Activated gamma-delta T cell treated with Interleukin-2 at 50 U/mL for 16 hours (primary cell): ENCODE measurements at places on chromosomes 13 and 19.

DNA sequence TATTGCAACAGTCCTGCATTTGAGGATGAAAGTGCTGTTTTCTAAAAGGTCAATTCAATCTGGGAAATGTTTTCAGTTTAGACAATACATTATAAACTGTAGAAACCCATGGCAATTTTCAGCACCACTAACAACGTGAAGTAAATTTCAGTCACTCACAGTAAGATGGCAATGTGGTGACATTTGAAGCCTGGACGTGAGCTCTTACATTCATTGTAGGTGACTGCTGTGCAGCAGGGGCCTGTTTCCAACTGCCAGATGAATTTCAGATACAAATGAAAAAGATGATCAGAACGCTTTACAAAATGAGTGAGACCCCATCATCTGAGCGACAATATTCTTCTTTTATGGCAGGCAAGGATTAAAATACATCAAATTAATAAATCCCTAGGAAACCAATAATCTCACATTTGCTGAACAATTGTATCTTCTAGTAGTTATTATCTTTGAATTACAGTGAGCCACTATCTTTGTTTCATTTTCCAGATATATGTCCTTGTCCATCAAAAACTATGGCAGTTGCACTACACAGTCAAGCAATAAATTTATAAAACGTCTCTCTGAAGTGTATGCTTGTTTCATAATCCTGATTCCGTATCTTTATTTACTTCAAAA, 1816.8 kb downstream of the OLFM4 start:
- no peak for DNase-seq

GRCh38 chr13:101397742-101398141, 18.6 kb downstream of the NALCN start:
- no peak for DNase-seq

- DNase-seq: no peak
Observed at GRCh38 chr19:17264641-17264979, at the start of gene USHBP1. Gene USHBP1, minus strand, starts transcription at chr19:17264745. Its CDS starts 446 bp downstream, at chr19:17264299.

DNA sequence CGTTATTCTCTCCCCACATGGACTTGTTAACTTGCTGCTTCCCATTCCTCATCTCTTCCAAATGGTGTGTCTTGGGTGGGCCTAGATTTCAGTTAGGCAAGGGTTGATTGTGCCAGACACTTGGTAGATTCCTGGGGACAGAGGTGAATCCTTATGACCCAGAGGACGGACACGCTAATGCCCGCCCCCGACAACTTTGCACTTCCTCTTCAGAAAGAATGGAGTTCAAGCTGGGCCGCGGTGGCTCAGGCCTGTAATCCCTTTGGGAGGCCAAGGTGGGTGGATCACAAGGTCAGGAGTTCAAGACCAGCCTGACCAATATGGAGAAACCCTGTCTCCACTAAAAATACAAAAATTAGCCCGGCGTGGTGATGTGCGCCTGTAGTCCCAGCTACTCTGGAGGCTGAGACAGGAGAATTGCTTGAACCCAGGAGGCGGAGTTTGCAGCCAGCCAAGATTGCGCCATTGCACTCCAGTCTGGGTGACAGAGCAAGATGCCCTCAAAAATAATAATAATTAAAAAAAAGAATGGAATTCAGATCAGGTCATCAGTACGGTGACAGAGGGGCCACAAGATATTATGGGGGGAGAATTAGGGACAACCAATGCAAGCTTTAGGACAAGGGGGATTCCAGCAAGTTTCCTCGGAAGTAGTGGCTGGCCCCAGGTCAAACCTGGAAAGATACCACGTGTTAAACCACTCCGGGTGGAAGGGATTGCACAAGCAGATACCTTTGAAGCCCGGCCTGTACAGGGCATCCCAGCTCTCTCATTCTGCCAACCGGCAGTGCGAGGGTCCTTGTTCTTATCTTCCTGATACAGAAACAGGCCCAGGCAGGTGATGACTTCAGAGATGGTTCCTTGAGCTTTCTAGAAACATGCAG, 2.7 kb downstream of the MYO9B start:
- DNase-seq: no peak

- no peak for DNase-seq
Observed at GRCh38 chr19:38034492-38034860, 127.5 kb downstream of the SIPA1L3 start.

DNA sequence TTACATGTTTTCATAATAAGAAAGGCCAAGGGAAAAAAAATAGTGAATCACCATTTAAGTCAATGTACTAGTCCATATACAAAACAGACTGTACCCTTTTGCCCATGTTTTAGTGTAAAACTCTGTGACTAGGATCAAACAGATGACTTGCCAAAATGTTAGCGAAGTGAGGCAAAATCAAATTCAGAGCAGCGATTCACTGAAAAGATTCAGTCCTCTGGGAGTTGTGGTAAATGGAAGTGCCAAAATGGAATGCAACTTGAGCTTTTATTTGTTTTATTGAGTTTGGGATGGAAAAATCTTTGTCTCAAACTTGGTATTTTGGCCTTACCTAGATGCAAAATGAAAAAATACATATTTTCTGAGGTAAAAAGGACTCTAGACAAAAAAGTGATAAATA, 9.1 kb downstream of the CDADC1 start:
- DNase-seq: no peak

GRCh38 chr19:52786078-52786463, 520 bp downstream of the ZNF600 start:
- no peak for DNase-seq

- no peak for DNase-seq
Observed at GRCh38 chr19:40718774-40719391, 2.0 kb downstream of the ITPKC start.

DNA sequence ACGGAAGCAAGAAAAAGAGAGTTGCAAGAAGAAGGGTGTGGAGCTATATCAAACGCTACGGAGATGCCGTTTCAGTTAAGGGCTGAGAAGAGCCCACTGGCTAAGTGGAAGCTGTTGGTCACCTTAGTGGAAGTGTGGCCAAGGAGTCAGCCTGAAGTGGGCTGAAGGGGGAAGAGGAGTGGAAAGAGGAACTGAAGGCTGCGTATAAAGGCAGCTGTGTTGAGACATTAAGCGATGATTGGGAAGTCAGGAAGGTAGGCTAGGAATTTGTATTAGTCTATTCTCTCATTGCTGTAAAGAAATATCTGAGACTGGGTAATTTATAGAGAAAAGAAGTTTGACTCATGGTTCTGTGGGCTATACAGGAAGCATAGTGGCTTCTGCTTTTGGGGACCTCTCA, 14.1 kb upstream of the FRY start:
- no peak for DNase-seq

DNA sequence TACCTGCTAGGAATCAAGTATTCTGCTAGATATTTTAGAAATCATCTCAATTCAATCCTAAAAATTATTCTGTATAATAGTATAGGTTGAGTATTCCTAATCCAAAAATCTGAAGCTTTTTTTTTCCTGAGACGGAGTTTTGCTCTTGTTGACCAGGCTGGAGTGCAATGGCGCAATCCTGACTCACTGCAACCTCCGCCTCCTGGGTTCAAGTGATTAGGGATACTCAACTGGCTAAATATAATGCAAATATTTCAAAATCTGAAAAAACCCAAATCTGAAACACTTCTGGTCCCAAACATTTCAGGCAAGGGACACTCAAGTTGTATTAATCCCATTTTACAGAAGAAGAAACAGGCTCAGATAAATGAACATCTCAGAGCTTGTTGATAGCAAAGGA, 17.2 kb upstream of the USPL1 start:
- DNase-seq: no peak

DNA sequence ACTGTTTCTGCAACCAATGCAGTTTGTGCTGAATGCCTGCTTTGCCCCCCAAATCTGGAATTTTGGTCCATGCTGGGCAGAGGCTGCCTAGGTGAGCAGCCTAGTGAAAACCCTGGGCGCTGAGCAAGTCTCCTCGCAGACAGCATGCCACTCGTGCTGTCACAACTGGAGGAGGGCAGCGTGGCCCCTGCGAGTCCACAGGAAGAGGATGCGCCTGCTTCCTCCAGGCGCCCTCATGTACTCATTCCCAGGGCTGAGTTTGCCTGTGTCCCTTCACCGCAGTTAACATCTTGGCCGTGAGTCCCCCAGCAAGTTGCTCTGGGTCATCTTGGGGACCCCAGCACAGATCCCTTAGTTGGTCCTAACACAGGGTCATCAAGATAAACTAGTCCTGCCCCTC, 26.2 kb upstream of the TMEM160 start:
- no peak for DNase-seq

DNA sequence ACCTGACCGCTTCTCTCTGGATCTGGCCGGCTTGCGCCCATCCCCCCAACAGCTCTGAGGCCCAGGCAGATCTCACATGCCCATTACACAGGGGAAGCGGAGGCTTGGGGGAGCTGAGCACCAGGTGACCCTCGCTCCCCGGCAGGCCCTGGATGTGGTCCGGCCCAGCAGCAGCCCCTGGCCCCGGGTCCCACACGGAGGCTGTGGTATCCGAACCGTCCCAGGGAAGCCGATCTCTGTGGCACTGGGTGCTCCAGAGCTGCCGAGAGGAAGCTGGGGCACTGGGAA, 27.7 kb downstream of the SBNO2 start:
- DNase-seq: no peak

DNA sequence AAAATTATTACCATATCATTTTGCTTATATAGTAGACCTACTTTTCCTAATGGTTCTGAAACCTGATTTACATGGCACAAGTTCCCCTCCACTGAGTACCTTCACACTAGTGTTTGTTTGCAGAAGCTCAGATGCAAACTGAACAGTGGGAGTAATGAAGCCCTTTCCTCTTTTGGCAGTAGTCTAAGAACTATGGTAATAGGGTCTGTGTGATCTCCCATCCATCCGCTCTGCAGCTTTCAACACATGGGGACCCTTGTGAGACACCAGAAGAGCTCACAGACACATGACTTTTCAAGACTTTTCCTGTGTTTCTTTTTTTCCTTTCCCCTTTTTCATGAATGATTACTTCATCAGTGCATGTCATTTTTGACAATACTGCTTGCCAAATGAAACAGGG, 336.0 kb downstream of the ATP8A2 start:
- no peak for DNase-seq

DNA sequence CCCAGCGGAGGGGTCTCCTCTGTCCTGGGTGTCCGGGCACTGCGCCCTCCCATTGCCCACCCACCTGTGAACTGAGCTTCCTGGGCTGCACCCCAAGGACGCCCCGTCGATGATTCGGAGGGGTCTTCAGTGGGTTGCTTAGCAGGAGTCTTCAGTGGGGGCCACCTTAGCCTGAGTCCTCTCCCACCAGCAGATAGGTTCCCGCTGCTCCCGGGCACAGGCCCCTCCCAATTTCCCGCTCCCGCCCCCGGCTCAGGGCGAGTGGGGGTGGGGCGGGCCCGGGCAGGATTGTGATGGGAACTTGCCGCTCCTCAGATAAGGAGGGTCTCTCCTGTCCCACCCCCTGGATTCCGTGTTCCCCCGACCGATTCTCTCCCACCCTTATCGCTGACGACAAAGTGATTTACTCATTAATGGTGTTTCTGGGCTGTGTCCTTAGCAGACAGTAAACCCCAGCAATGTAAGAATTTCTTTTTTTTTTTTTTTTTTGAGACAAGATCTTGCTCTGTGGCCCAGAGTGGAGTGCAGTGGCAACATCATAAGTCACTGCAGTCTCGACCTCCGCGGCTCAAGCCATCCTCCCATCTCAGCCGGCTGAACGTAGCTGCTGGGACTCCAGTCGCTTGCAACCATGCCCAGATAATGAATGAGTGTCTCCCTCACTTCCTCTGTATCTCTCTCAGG, 655 bp upstream of the S1PR5 start:
- no peak for DNase-seq

DNA sequence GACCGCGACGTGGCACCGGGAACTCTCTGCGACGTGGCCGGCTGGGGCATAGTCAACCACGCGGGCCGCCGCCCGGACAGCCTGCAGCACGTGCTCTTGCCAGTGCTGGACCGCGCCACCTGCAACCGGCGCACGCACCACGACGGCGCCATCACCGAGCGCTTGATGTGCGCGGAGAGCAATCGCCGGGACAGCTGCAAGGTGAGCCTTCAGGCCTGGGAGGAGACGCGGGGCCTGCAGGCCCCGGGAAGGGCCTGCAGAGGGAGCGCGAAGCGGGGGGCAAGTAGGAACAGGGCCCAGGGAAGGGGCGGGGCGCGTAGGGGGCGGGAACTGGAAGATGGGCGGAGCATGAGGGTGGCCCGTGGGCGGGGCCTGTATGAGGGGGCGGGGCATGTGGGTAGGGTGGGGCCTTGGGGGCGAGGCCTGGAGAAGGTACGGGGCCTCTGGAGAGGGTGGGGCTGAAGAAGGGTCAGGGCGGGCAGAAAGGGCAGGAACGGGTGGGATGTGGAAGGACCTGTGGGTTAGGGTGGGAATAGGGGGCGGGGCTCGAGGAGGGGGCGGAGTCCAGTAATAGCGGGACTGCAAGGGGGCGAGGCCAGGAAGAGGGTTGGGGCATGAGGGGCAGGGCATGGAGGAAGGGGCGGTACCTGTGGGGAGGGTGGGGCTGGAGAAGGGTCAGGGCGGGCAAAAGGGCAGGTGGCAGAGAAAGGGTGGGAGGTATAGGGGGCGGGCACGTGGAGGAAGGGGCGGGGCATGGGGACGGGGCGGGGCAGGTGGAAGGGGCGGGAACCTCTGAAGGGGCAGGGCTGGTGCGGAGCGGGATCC, 2.5 kb downstream of the CFD start:
- DNase-seq: peak; percentile 66

- no peak for DNase-seq
Observed at GRCh38 chr13:79663435-79663834, 182.5 kb downstream of the NDFIP2 start.

GRCh38 chr19:32138416-32138815, 207.0 kb upstream of the ZNF507 start:
- DNase-seq: no peak

- no peak for DNase-seq
Observed at GRCh38 chr13:43676320-43676719, 110.5 kb downstream of the ENOX1 start.

- peak; percentile 46 for DNase-seq
Observed at GRCh38 chr13:20174656-20175405, 14.0 kb upstream of the GJA3 start.

- DNase-seq: peak; percentile 22
Observed at GRCh38 chr13:31431722-31432137, 232.0 kb downstream of the B3GLCT start.

DNA sequence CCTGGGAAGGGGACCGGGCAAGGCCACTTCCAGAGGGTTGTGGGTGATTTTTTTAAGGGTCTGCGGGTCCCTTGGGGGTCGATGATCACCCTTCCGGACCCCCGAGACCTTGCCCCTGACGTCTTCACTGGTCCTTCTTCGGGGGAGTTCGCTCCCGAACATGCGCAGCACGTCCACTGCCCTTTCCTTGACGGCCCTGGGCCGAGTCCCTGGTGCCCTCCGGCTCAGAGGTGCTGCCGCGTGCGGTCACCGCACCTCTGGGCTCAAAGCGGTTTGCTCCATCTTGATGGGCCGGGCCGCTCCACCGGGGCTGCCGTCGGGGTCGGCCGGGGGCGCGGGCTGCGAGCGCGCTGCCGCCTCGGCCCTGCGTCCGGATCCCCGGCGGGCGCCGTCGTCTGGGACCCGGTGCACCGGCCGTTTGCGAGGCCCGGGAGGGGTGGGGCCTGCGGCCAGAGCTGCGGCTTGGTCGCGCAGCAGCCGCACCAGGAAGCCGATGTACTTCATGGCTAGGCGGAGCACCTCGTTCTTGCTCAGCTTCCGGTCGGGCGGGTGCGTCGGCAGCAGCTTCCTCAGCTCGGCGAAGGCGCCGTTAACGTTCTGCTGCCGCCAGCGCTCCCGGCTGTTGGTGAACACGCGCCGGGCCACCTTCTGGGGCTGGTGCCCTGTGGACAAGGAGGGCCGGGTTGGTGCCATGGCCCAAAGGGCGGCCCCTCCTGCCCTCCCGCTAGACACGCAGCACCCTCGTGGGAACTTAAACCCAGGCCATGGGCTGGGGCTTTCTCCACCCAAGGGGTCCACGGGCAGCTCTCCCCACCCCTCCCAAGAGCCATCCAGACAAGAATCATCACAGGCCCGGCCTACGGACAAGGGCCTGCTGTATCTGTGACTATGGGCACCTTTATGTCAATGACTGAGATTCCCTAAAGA, 3.3 kb downstream of the LYL1 start:
- peak; percentile 78 for DNase-seq
